ENCODE measurements at places on chromosomes 13 and 19.

GRCh38 chr19:47560999-47561398, 11.9 kb downstream of the ZNF541 start:
- DNase-seq = no peak

DNA sequence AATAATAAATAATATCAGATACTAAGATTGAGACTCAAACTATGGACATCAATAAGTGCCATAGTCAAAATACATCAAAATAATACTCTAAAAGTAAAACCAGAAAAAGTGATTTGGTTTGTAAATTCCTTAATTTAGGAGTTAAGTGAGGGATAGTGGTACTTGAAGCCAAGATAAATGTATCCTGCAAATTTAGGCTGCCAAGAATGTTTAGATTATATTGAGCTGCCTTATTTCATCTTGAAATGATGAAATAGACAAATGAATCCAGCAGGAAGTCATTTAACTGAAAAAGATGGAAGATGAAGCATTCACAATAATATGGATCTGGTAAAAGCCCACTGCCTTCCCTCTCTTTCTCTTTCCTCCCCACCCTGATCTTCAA, 112.3 kb downstream of the LRCH1 start:
- DNase-seq = no peak

DNA sequence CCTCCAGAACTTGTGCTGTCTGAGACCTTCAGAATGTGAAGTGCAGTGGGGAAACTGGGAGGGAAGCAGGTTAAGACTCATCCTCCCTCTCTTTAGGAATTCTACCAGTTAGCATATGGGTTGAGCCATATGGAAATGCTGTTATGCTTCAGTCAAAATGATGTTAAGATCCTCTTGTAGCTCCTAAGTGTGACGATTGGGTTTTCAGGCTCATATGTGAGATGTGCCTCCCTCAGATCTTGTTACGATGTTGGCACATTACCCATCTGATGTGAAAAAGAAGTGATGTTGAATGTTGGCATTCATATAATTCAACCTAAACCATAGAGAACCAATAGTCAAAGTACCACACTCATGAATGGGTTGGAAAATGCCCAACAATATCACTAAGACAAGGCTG, 67.8 kb upstream of the IPO5 start:
- no peak for DNase-seq

- DNase-seq = peak; percentile 64
These were observed 319.9 kb downstream of the ATP8A2 start for GRCh38 chr13:25691654-25692053.

- DNase-seq = no peak
These were observed 179.5 kb downstream of the GGACT start for GRCh38 chr13:100409132-100409531.

DNA sequence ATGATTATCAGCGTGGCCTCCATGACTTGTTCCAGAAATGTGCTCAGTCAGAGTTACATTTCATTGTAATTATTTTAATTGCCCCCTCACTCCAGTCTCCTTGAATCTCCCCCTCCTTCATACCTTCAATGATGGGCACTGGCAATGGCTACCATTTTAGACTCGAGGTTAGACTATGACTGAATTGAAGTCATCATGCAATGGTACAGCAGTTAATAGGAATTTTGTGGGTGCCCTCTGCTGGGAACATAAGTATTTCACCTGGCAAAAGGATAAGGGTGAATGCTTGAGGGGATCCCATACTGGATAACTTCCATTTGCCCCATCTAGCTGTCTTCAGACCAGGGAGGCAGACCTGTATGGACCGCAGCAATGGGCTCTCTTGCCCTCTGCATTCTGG, 32.2 kb upstream of the USP12 start:
- no peak for DNase-seq

DNA sequence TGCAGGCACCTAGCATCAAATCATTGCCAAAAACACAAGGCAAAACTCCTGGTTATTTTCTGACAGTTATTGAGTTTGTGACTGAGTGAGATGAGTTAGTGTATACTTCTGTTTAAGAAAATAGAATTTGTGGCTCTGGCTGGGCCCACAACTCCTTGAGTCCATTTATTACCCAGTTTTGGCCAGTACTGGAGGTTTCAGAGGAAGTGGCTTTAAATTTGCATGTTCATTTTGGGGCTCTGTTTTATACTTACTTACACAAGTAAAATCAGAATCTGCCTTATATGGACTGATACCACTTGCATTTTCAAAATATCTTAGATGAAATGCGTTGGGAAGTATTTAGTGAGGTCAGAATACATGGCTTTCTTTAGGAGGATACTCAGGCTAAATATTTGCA, 29.0 kb downstream of the TNFSF11 start:
- no peak for DNase-seq

- DNase-seq = peak; percentile 19
These were observed 204.7 kb upstream of the DACH1 start for GRCh38 chr13:72071713-72072112.

- peak; percentile 82 for DNase-seq
These were observed 5.0 kb upstream of the LENG1 start for GRCh38 chr19:54164369-54165068.

GRCh38 chr13:103810026-103810425, 743.8 kb upstream of the SLC10A2 start:
- no peak for DNase-seq

GRCh38 chr13:110863685-110864084, 51.2 kb downstream of the ANKRD10 start:
- no peak for DNase-seq

DNA sequence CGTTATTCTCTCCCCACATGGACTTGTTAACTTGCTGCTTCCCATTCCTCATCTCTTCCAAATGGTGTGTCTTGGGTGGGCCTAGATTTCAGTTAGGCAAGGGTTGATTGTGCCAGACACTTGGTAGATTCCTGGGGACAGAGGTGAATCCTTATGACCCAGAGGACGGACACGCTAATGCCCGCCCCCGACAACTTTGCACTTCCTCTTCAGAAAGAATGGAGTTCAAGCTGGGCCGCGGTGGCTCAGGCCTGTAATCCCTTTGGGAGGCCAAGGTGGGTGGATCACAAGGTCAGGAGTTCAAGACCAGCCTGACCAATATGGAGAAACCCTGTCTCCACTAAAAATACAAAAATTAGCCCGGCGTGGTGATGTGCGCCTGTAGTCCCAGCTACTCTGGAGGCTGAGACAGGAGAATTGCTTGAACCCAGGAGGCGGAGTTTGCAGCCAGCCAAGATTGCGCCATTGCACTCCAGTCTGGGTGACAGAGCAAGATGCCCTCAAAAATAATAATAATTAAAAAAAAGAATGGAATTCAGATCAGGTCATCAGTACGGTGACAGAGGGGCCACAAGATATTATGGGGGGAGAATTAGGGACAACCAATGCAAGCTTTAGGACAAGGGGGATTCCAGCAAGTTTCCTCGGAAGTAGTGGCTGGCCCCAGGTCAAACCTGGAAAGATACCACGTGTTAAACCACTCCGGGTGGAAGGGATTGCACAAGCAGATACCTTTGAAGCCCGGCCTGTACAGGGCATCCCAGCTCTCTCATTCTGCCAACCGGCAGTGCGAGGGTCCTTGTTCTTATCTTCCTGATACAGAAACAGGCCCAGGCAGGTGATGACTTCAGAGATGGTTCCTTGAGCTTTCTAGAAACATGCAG, 2.7 kb downstream of the MYO9B start:
- DNase-seq = no peak
